ENCODE measurements at places on chromosomes 13 and 19.

GRCh38 chr19:47518139-47518538 lies 3.3 kb upstream of the NAPA start:
- peak; percentile 47 for DNase-seq

- DNase-seq, result no peak
Observed at GRCh38 chr13:95146486-95146885, 154.8 kb downstream of the ABCC4 start.

- DNase-seq, result no peak
Observed at GRCh38 chr19:56071151-56071550, 49.9 kb downstream of the ZNF787 start.

- no peak for DNase-seq
Observed at GRCh38 chr13:41820581-41821237, 140.2 kb downstream of the VWA8 start.

GRCh38 chr13:28251466-28251865 lies 113.1 kb downstream of the PAN3 start:
- DNase-seq, result no peak

GRCh38 chr13:80239571-80240255 lies 101.2 kb downstream of the SPRY2 start:
- no peak for DNase-seq

- DNase-seq, result no peak
Observed at GRCh38 chr19:2337329-2337707, 8.8 kb downstream of the SPPL2B start.

GRCh38 chr13:27981006-27981708 lies 7.3 kb downstream of the URAD start:
- DNase-seq, result no peak

GRCh38 chr19:49939721-49940481 lies 10.6 kb upstream of the NUP62 start:
- no peak for DNase-seq

GRCh38 chr13:66138172-66138811 lies 1091.8 kb downstream of the PCDH9 start:
- DNase-seq, result no peak

- no peak for DNase-seq
Observed at GRCh38 chr13:19289180-19289579, 107.6 kb upstream of the TUBA3C start.

GRCh38 chr13:65971541-65971940 lies 1258.6 kb downstream of the PCDH9 start:
- DNase-seq, result no peak

GRCh38 chr13:67083519-67083918 lies 146.6 kb downstream of the PCDH9 start:
- DNase-seq, result no peak

- no peak for DNase-seq
Observed at GRCh38 chr19:39740395-39740794, 2.6 kb upstream of the CLC start.

DNA sequence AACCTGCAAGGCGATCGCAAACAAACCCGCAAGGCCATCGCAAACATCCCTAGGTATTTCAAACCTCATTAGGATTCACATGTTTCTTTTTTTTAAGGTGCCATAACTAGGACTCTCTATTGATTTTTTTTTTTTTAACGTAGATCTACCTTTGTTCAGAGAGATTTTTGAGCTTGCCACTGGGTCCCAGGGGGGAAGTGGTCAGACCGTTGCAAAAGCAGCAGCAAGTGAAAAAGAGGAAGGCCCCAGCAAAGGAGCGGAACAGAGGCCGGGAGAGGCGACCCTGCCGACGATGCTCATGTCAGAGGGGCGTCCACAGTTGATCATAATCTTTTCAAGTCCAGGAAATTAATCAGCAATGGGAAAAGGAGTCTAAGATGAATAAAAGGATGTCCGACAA lies 32.7 kb upstream of the FLT1 start:
- DNase-seq, result no peak
